Stimulated activated CD8-positive, alpha-beta memory T cell treated with anti-CD3 and anti-CD28 coated beads, Interleukin-12 subunit alpha, Interleukin-12 subunit beta, amount 100 ng/mL, for 1 hour (primary cell): ENCODE measurements at places on chromosomes 2 and 18.

- no peak for DNase-seq
Measured at GRCh38 chr18:42296192-42296591, 341.2 kb downstream of the PIK3C3 start.

- no peak for DNase-seq
Measured at GRCh38 chr18:3983351-3983969, 471.6 kb downstream of the DLGAP1 start.

GRCh38 chr2:230864605-230865306, at the start of gene ITM2C:
ITM2C (plus strand) TSS chr2:230864942; CDS start chr2:230865026, 84 bp downstream.
- peak; percentile 50 for DNase-seq

DNA sequence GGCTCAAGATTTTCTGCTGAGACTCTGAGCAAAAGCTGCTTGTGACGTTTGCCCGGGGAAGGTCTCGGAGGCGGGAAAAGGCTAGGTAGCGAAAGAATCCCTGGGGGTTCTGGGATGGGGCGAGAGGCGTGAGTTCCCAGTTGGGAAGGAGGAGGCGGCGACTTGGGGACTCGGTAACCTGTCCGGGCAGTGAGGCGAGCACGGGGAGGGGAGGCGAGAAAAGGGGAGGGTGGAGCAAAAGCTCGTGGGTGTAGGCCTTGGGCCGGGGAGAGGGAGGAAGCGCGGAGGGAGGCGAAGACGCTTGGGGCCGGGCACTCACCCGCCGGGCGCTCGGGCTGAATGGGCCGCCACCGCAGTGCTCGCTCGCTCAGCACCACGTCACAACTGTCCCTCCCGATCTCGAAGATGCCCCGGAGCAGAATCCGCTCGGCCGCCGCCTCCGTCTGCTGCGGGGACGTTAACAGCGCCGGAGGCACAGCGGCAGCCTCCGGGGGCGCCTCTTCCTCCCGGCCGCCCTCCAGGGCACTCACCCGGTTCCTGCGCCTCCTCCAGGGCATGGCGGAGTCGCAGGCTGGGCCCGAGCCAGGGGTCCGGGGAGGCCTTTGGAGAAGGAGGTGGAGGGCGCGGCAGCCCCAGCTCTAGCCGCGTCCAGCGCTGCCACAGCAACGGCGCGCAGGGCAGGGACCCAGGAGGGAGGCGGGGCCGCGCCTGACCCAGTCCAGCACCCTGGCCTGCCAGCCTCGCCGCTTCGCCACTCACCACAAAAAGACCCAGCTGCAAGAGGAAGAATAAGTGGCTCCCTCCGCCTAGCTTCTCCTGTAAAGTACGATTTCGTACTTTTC, at the start of gene CERKL:
Gene CERKL (minus strand): TSS at position 656 of the 842 bp plus-strand sequence. CDS start 99 bp downstream, at position 557.
- no peak for DNase-seq

DNA sequence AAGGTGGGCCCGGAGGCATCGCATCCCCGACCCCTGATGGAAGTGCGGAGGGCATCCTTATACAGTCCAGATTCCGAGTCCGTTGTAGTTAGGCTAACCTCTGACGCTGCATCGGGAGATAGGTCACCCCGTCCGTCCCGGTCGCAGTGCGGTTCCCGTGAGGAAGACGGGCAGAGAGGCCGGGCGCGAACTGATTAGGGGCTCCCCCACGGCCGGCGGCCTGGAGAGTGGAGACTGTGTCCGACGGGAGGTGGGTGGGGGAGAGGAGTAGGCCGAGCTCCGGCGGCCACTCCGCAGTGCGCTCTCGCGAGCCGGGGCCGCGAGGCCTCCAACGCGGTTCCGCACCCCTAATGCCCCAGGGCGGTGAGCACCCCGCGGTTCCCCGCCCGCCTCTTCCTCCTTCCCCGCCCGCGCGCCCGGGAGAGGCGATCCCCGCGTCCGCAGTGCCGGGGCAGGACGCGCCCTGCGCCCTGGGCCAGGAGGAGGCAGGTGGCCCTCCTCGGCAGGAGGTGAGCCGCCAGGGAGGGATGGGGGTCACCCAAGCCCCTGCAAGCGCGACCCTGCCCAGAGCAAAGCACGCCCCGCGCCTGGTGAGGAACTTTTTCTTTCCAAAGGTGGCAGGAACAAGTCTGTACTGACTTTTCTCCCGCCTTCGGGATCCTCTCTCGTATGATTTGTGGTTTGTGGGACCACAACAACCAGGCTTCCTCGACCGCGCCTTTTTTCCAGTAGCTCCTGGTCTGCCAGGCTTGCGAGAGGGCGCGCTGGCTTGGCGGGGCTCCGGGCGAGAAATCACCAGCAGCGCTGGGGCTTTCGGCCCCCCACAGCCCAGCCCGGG, 1.4 kb upstream of the SP5 start:
- DNase-seq, result no peak

DNA sequence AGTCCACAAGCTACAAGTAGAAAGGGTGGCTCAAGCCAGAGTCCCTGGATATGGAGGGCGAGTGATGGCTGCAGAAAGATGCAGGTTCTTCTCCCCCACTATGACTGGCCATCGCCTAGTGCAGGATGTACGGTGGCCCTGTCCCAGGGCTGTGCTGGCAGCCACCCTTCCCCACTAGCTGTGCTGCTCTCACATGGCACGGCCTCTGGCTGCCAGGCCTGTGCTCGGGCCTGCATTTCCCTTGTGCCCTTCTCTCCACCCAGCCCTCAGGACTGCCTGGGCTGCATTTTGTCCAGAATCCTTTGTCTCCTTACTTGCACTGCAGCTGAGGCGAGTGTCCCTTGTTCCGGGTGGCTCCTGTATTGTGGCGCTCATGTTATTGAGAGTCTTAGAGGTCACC, 1.6 kb upstream of the RAMP1 start:
- DNase-seq, result no peak

GRCh38 chr2:88281302-88282217, 111.4 kb downstream of the THNSL2 start:
- DNase-seq, result no peak

DNA sequence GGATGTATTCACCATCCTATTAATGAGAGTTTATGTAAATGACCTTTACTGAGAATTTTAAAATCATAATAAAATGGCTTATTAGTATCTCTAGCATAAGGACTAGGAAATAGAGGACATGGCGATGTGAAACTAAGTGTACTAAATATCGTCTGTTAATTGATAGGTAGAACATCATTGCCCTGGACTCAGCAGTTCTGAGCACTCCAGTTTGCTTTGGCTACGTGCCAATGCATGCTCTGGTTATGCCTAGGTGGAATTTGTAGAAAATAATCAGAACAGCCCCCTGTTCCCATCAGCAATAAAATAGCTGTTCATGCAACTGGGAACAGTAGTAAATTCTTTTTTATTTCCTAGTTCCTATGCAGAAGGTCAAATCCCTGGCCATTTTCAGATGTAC, 247.8 kb downstream of the DOK6 start:
- DNase-seq, result no peak

GRCh38 chr2:17263570-17263968, 254.7 kb downstream of the RAD51AP2 start:
- DNase-seq, result no peak

DNA sequence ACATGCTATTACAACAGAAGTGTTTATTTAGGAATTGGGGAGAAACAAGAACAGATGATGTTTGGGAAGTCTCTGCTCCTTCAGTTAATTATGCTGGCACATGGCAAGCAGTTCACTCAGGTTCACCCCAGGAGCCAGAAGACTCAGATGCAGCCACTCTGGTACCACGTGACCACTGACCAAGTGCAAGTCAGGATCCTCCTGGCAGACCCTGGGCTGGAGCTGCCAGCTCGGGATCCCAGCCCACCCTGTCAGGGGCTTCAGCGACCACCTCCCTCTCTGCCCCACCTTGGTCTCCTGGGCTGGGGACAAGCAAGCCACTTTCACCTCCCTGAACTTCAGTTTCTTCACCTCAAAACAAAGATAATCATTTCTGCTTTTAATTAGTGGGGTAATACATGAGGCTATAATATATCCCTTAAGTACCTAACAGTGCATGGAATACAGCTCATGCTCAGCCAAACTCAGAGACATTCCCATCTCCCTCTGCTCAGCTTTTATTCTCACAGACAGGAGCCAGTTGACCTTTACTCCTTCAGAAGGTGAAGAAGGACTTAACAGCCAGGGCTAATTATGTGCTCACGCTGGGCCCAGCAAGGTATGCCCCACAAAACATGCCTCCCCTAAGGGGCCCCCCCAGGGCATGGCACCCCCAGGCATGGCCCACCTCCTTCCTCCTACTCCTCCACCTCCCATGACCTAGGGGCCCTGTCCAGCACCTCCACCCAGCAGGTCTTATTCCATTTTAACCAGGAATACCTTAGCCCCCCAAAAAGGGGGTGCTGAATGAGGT, 11.8 kb downstream of the CRACDL start:
- no peak for DNase-seq

- no peak for DNase-seq
Measured at GRCh38 chr18:79877163-79878091, 74.0 kb downstream of the SLC66A2 start.

GRCh38 chr18:78986018-78986481, 6.4 kb downstream of the SALL3 start:
- DNase-seq, result no peak

DNA sequence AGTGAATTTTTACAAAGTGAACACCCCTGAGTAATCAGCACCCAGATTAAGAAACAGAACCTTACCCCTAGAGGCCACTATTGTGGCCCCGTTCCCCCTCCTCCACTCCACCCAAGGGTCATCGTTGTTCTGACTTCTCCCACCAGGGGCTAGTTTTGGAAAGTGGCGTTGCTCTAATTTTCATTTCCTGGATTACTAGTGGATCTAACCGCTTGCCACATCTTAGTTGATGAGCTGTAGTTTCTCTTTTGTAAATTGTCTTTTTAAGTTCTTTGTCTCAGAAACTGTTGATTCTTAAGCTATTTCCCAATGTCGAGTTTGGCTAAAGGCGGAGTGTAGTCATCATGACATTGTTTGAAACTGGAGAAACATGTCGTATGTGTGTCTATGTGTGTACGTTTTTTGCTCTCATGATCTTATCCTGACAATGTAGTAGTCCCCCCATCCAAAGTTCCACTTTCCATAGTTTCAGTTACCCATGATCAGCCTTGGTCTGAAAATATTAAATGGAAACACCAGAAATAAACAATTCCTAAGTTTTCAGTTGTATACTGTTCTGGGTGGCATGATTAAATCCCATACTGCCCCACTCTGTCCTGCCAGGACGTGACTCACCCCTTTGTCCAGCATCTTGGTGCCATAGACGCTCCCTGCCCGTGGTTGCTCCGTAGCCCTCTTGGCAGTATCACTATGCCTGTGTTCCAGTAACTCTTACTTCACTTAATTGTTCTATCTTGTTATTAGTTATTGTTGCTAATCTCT, 71.0 kb upstream of the SP3 start:
- no peak for DNase-seq

DNA sequence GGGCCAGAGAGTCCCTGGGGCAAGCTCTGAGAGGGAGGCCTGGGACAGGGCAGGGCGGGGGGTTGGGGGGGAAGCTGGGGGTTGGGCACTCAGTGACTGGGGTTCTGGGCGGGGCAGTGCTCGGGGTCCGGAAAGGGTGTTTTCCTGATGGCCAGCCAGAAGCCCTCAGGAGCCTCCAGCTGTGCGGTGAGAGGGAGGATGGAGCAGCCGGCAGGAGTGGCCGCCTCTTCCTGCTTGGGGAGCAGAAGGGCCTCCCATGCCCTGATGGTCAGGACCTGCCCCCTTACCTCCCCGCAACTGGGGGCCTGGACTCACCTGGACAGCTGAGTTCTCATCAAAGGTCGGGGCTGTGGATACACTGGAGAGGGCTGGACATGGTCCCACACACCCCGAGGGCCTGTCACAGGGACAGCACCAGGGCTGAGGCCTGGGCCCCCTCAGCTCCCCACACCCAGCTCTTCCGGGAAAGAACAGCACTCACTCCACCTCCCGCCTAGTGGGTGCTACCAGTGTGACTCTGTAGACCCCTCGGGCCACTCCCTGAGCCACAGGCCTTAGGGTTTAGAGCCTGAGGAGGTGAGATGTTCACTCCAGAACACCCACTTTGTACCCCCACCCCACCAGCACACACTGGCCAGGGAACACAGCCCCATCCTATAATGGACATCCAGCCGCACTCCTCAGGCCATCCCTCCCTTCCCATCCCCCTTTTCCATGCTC, 6.7 kb downstream of the SFTPB start:
- no peak for DNase-seq

DNA sequence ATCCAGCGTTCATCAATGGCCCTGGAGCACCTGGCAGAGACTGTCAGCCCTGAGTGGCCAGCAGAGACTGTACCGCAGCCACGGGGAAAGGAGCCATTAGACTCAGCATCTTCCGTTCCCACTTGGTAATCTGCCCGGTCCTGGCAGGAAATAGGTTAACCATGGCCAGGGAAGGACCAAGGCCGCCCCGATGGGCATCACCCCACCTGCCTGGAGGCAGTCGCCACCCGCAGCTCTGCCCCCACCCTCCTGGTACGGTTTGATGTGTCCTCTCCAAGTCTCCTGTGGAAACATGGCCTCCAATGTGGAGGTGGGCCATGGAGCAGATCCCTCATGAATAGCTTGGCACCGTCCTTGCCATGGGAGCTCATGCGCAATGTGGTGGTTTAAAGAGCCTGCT, 75.3 kb downstream of the RTP5 start:
- no peak for DNase-seq

DNA sequence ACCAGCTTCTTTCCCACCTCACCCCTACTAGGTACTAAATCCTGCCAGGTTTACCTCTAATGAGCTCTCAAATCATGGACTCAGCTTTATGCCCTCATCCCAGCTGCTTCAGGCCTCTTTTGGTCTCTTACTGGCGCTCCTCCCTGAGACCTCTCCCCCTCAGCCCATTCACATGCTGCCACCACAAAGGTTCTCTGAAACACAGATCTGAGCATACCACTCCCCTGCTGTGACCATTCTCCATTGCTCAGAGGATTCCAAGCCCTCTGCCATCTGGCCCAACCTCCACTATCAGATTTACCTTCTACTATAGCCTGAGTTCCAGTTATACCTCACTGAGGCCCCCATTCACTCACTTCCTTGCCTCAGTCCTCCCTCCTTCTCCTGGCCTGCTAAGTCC, 174.8 kb downstream of the ANKRD44 start:
- no peak for DNase-seq

DNA sequence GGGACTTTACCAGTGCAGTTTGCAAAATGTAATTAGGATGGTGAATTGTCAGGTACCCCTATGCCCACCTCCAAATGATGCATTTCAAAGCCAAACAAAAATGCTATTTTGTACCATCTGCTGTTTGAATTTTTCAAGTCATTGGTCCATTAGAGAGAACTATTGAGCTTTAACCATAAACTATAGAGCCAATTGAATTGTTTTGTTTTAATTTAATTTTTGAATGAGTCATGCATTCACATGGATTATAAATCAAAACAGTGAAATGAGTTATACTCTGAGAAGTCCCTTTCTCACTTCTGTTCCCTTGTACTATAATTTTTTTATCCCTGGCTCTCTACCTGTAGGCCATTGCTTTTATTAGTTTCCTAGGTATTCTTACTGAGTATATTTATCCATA, 140.6 kb upstream of the LYPD6 start:
- DNase-seq, result no peak

- no peak for DNase-seq
Measured at GRCh38 chr2:161111531-161111930, 48.7 kb upstream of the TANK start.

- no peak for DNase-seq
Measured at GRCh38 chr2:220168891-220169546, 541.6 kb downstream of the SLC4A3 start.
